ENCODE measurements at places on chromosomes 12 and 14.

DNA sequence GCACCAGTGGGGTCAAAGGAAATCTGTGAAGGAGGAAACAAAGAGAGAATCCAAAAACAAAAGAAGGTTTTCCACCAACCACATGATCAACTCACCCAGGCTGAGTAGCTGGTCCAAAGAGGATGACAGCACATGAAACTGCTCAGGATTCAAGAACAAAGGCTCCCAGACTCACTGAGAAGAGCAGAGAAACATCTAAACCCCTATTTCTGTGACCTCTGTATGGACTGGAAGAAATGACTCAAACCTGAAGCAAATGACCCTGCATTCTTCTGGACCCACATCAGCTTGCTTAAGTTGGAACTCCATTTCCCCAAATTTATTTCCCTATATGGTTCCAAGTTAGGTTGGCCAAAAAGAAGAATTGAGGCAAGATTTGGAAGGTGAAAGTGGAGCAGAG lies 26.3 kb downstream of the TC2N start:
- no peak for DNase-seq

DNA sequence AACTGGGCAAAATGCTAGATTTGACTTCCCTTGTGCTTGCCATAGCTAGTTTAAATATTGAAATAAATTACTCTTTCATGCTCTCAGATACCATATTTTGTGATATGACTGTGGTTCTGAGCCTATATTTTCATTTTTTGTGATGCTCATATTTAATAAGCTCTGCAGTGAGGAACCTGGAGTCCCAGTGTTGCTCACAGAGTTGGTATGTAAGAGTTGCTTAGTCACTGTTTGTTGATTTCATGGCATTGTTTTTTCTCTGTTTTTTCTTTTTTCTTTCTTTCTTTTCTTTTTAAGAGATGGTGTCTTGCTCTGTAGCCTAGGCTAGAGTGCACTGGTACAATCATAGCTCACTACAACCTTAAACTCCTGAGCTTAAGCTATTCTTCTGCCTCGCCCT lies 750.5 kb upstream of the TMEM132C start:
- no peak for DNase-seq

DNA sequence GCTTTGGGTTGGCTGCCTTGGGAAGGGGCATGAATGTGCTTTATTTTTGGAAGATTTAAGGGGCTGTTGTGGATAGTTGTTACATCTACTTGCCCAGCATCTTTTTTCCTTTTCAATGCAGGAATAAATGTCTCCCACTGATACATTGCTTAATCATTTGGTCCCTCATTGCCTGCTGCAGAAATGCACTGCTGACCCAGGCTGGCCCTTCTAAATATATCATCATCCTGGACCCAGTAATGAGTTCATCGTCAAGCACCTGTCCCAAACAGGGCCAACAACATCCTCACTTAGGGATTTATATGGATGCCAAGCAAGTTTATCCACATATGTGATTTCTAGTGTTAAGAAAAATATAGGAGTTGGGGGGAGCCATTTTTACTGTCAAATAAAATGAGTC lies 67.2 kb downstream of the ASCL1 start:
- DNase-seq, result no peak

DNA sequence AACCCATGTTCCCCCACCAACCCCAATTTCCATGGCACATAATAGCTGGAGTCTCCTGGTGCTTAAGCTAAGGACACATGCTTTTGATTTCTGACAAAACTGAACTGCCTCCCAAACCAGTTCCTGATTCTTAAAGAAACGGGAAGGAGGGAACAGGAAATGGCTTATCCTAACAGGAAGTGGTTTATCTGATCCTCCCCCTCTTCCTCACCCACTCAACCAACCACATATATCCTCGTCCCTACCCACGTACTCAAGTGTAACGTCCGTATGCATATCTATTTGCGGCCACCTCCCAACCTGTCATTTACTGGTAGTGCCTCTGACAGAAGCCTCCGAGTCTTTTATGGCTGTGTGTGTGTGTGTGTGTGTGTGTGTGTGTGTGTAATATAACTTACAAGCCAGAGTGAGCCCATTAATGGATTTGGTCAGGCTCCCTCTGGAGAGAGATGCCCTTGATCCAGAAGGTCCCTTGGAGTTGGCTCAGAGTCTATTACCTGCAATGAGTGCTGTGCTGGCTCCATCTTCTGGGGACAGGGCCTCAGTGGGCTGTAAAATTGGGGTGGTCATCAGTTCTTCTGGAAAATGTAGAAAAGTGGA lies 7.7 kb downstream of the DAZAP2 start:
- no peak for DNase-seq

GRCh38 chr14:91402771-91403600 lies 14.6 kb downstream of the CCDC88C start:
- DNase-seq, result no peak

DNA sequence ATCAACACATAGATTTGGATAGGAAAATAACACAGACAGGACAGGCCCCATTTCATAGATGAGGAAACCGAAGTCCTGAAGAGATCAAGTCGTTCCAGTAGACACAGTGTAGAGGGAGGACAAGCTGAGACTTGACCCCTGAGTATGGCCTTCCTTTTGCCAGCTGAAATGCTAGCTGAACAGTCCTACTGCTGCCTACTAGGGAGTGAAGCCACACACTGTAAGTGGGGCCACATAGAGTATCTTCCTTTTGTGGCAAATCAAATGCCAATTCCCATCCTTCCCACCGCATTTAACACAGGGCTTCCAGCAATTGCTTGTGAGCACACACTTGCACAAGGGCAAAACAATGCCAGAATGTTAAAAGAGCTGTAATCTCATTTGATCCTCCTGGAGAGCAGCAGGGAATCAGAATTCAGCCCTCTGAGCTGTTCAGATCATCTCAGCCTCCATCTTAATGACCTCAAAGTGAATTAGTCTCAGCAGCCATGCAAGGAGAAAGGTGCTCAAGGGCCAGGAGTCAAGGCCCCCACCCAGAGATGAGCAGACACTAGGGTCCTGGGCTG lies 380.5 kb downstream of the EMP1 start:
- no peak for DNase-seq

DNA sequence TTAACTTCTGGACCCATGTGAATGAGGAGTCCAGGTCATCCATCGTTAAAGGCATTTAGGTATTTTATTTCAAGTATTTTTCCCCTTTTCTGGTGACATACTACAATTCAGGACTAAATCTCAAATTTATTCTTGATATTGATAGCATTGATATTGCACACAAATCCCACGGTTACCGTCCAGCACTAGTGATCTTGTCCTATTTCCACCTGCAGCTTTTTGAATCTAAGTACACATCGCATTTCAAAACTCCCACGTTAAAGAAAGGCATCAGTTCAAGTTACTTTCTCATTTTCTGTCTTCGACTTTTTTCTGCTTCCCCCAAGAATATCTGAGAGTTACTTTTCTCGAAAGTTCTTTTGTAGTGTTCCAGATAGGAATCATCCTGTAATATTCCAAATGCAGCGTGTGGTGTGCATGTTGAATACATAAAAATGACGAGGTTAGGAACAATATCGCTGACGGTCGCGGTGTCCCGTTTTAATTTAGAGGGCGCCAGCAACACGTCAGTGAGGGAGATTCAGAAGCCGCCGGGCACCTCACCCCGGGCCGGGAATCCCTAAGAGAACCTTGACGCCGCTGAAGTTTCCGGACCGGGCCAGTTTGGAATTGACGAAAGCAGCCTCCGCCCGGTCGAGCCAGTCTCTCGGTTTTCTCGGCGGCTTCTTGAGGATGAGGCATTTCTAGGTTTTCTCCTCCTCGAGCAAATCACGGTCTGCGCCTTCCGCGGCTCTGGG lies 569 bp upstream of the RGS6 start:
- DNase-seq, result no peak

GRCh38 chr14:74362361-74362915 lies 14.2 kb downstream of the VRTN start:
- no peak for DNase-seq

GRCh38 chr12:38508246-38508645 lies 191.7 kb downstream of the ALG10B start:
- DNase-seq, result peak; percentile 20

DNA sequence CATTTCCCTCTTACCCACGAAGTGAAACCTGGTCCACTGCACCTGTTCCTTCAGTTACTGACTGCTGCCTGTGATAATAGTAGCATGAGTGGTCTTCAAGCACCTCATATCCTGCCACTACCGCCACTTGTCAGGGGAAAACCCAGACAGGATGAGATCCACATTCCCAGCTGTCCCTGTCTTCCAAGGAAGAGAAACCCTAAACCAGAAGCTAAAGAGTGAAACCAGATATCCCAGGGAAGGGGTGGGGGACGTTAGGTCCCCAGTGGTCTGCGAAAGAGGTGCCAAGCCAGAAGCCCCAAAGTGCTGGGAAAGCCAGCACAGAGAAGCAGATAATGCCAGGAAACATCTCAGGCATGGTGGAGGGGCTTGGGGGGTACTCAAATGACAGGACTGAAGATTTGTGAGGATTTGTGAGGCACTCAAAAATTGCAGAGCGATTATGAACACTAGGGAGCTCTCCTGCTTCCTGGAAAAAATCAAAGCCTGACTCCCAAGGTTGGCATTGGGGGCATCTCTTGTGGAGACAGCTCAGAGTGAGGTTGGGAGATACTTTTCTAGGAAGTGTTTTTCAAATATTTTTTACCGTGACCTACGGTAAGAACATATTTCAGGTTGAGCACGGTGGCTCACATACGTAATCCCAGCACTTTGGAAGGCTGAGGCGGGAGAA lies 77.9 kb downstream of the TMEM30B start:
- no peak for DNase-seq

DNA sequence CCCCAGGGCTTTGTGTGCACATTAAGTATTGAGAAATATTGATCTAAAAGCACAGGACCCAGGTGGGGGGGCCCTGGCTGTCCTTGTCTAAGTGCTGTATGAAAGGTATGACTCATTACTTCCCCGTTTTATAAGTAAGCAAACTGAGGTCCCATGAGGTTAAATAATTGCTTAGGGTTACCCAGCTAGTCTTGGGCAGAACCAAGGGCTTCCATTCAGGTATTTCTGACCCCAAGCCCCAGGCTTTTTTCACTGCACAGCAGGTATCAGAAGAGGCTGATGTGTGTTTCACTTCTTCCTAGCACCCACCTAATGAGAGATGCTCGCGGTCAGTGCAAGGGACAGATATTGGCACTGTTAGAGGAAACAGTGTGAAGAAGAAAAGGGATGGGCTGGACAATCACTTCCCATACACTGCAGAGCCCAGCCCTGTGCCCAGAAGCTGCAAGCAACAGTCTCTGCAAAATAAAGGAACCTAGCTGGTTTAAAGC lies 4.7 kb upstream of the TC2N start:
- DNase-seq, result no peak

DNA sequence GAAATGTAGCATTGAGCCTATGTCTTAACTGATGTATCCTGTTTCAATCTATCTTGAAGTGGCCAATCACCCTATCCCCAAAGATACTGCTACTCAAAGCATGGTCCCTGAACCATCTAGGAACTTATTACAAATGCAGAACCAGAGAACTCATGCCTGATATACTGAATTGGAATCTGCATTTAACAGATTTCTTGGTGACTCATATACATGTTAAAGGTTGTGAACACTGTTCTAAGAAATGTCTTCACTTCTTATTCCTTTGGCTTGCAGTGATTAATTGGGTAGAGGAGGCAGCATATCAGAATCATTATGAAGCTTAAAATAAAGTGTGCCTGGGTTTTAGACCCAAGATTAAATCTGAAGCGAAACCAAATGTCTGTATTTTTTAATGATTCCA lies 795.6 kb downstream of the DIO2 start:
- no peak for DNase-seq

GRCh38 chr12:76375939-76376338 lies 27.7 kb upstream of the BBS10 start:
- no peak for DNase-seq

Measured in epithelial cell of prostate (primary cell).